GM12878 (cell line): ENCODE measurements at places on chromosomes 5 and 9.

DNA sequence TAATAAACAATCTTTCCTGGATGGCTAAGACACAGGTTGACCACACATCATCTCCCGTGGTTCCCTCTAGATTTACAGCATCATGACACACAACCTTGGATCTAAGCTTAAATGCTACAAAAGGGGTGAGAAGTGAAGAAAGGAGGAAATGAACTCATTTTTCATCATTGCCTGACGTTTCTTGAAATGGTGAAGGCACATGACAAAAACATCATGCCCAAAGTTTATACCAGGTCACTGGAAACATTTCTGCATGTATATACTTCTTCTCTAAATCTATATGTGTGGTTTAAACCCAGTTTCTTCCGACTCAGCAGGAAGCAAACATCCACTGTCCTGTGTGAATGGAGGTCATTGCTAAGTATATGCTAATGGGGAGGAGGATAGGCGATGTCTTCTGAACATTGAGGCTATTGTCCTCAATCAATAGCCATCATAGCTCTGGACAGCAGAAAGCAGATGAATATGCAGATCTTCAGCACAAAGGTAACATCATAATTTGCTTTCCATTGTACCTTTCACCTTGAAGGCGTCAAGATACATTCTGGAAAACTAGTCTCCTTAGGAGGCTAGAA is 137.4 kb downstream of the MED27 start:
- H3K27ac ChIP-seq: no peak overlapping the region
- H3K4me1 ChIP-seq: no peaks in the 10 kb centered on the region
- no peak overlapping the region for H3K4me3 ChIP-seq
- DNase-seq: no peak
- no peaks in the 10 kb centered on the region for H3K36me3 ChIP-seq

- H3K4me3 ChIP-seq: no peak overlapping the region
- H3K27ac ChIP-seq: no peak overlapping the region
- no peaks in the 10 kb centered on the region for H3K27me3 ChIP-seq
- peaks cover 9% of the 10 kb centered on the region for H3K4me1 ChIP-seq
Observed at GRCh38 chr5:383621-384020, 59.4 kb upstream of the EXOC3 start.

- no peak overlapping the region for H3K27ac ChIP-seq
- H3K4me3 ChIP-seq: no peak overlapping the region
- H3K27me3 ChIP-seq: no peaks in the 10 kb centered on the region
- DNase-seq: no peak
Observed at GRCh38 chr5:36199620-36200019, 42.1 kb downstream of the NADK2 start.

- H3K36me3 ChIP-seq: peaks cover 4% of the 10 kb centered on the region
- H3K27me3 ChIP-seq: no peaks in the 10 kb centered on the region
- no peak for DNase-seq
- no peak overlapping the region for H3K27ac ChIP-seq
- H3K4me1 ChIP-seq: no peaks in the 10 kb centered on the region
- no peak overlapping the region for H3K4me3 ChIP-seq
Observed at GRCh38 chr9:136048560-136049411, 46.3 kb downstream of the NACC2 start.

GRCh38 chr5:112708103-112708622 is 29.5 kb upstream of the APC start:
- H3K27me3 ChIP-seq: no peaks in the 10 kb centered on the region
- H3K4me3 ChIP-seq: peak overlapping the region; percentile 85
- no peak for DNase-seq
- peaks cover 3% of the 10 kb centered on the region; the same call in 1 of the 2 replicates for H3K4me1 ChIP-seq
- peak overlapping the region; percentile 79 for H3K27ac ChIP-seq

- H3K36me3 ChIP-seq: no peaks in the 10 kb centered on the region
- no peaks in the 10 kb centered on the region for H3K4me1 ChIP-seq
- no peaks in the 10 kb centered on the region for H3K27me3 ChIP-seq
- no peak overlapping the region for H3K4me3 ChIP-seq
Observed at GRCh38 chr5:122067390-122067789, 10.7 kb downstream of the LOX start.

GRCh38 chr5:76766746-76767145 is 50.8 kb downstream of the F2R start:
- H3K4me3 ChIP-seq: no peak overlapping the region
- H3K36me3 ChIP-seq: no peaks in the 10 kb centered on the region
- no peaks in the 10 kb centered on the region for H3K4me1 ChIP-seq
- H3K27ac ChIP-seq: no peak overlapping the region
- no peaks in the 10 kb centered on the region for H3K27me3 ChIP-seq

DNA sequence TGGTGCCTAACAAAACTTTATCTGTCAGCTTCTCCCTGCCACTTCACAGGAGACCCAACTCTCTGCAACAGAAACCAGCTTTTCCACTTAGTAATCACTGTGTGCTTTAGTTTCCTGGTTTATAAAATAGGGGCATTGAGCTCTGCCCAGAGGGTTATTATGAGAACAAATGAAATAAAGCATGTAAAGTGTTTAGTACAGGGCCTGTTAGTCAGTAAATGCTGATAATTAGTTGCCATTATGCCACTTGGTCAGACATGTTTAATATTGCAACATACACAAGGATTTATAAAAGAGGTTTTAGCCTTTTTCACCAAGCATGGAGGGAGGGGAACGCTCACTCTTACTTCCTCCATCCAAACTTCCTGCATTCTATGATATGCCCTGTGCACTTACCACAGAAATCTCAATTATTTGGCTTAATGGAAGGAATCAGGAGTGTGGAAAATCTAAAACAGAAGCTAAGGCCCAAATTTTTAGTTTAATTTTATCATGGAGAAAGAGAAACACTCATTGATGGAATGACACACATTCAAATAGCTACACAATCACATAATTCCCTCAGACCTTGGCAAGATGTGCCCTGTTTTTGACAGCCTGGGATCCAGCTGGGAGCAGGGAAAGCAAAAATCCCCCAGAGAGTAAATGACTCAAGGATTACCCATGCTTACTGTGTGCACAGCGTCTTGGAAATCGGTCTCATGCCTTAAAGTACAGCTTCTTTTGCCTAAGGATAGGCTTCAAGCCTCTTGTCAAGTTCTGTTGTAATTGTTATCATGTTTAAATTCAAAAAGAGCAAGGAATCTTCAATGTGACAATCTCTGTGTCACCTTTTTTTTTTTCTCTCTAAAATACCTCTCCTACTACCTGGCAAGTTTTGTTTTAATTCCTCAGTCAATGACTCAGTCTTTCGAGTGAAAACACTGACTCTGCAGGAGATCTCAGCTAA is 34.0 kb downstream of the ZNF474 start:
- DNase-seq: no peak
- H3K27ac ChIP-seq: no peak overlapping the region
- no peaks in the 10 kb centered on the region for H3K36me3 ChIP-seq
- no peaks in the 10 kb centered on the region for H3K4me1 ChIP-seq
- no peaks in the 10 kb centered on the region; the same call in 1 of the 2 replicates for H3K27me3 ChIP-seq

GRCh38 chr5:73812457-73812856 is 186.5 kb downstream of the ARHGEF28 start:
- H3K4me3 ChIP-seq: no peak overlapping the region
- no peaks in the 10 kb centered on the region for H3K27me3 ChIP-seq
- no peaks in the 10 kb centered on the region for H3K36me3 ChIP-seq
- no peak overlapping the region for H3K27ac ChIP-seq

GRCh38 chr5:56070851-56071465 is 76.2 kb upstream of the IL6ST start:
- DNase-seq: no peak
- no peaks in the 10 kb centered on the region for H3K27me3 ChIP-seq
- H3K36me3 ChIP-seq: no peaks in the 10 kb centered on the region
- H3K4me1 ChIP-seq: peaks cover 6% of the 10 kb centered on the region

GRCh38 chr5:16536818-16537217 is 71.2 kb upstream of the ZNF622 start:
- DNase-seq: no peak
- H3K36me3 ChIP-seq: no peaks in the 10 kb centered on the region
- no peak overlapping the region for H3K4me3 ChIP-seq

GRCh38 chr5:147935032-147935431 is 28.7 kb upstream of the C5orf46 start:
- no peak for DNase-seq
- no peaks in the 10 kb centered on the region for H3K36me3 ChIP-seq
- H3K27ac ChIP-seq: no peak overlapping the region
- H3K4me3 ChIP-seq: no peak overlapping the region

- no peak for DNase-seq
- no peaks in the 10 kb centered on the region for H3K36me3 ChIP-seq
- no peak overlapping the region for H3K4me3 ChIP-seq
- H3K4me1 ChIP-seq: no peaks in the 10 kb centered on the region
- H3K27ac ChIP-seq: no peak overlapping the region
Observed at GRCh38 chr9:13628526-13628925, 349.0 kb upstream of the MPDZ start.

GRCh38 chr5:108171759-108172158 is 210.1 kb downstream of the FBXL17 start:
- H3K36me3 ChIP-seq: no peaks in the 10 kb centered on the region
- H3K27me3 ChIP-seq: no peaks in the 10 kb centered on the region
- no peak overlapping the region for H3K27ac ChIP-seq
- no peak for DNase-seq
- H3K4me3 ChIP-seq: no peak overlapping the region

- H3K36me3 ChIP-seq: no peaks in the 10 kb centered on the region
- H3K4me1 ChIP-seq: no peaks in the 10 kb centered on the region
- no peak overlapping the region for H3K27ac ChIP-seq
- no peaks in the 10 kb centered on the region for H3K27me3 ChIP-seq
Observed at GRCh38 chr5:179154991-179155955, 95.1 kb downstream of the ZNF354C start.

DNA sequence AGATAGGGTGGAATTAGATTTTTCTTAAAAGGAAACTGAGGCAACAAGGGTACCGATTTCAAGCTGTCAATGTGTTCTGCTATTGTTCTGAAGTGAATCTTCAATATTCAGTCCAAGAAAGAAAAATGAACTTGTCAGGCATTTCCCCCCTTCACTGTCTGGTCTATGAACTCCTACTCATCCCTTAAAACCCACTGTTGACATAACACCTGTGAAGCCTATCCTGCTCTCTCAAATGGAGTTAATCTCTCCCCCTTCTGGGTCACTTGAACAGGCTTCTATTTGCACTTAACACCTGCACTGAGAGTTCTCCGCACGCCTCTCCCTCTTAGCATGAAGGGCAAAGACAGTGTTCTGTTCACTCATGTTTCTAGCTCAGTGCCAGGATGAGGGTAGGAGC is 144.3 kb downstream of the CRB2 start:
- H3K27me3 ChIP-seq: no peaks in the 10 kb centered on the region
- H3K27ac ChIP-seq: no peak overlapping the region
- DNase-seq: no peak
- H3K4me1 ChIP-seq: no peaks in the 10 kb centered on the region
- no peaks in the 10 kb centered on the region; the same call in 1 of the 2 replicates for H3K36me3 ChIP-seq

- no peak overlapping the region for H3K27ac ChIP-seq
- H3K27me3 ChIP-seq: no peaks in the 10 kb centered on the region
- H3K4me3 ChIP-seq: no peak overlapping the region
- no peaks in the 10 kb centered on the region for H3K36me3 ChIP-seq
- peaks cover 3% of the 10 kb centered on the region; the same call in 1 of the 2 replicates for H3K4me1 ChIP-seq
- no peak for DNase-seq
Observed at GRCh38 chr5:77850536-77851175, 74.5 kb upstream of the TBCA start.

GRCh38 chr9:130104491-130105193 is 50.9 kb downstream of the GPR107 start:
- H3K27ac ChIP-seq: no peak overlapping the region
- peaks cover 26% of the 10 kb centered on the region for H3K36me3 ChIP-seq
- H3K27me3 ChIP-seq: no peaks in the 10 kb centered on the region
- H3K4me1 ChIP-seq: peaks cover 6% of the 10 kb centered on the region
- no peak overlapping the region for H3K4me3 ChIP-seq
- no peak for DNase-seq

GRCh38 chr5:129617206-129617605 is 130.7 kb upstream of the MINAR2 start:
- H3K4me1 ChIP-seq: no peaks in the 10 kb centered on the region
- no peaks in the 10 kb centered on the region for H3K27me3 ChIP-seq
- no peak overlapping the region for H3K27ac ChIP-seq
- H3K36me3 ChIP-seq: no peaks in the 10 kb centered on the region
- no peak overlapping the region for H3K4me3 ChIP-seq

GRCh38 chr5:142807372-142807911 is 37.3 kb downstream of the ARHGAP26 start:
- no peak for DNase-seq
- no peaks in the 10 kb centered on the region for H3K27me3 ChIP-seq
- H3K27ac ChIP-seq: no peak overlapping the region
- H3K36me3 ChIP-seq: no peaks in the 10 kb centered on the region
